Activated CD4-positive, alpha-beta T cell treated with anti-CD3 and anti-CD28 coated beads, Interleukin-2, amount 50 U/mL, for 1 hour (primary cell): ENCODE measurements at places on chromosomes 5 and 9.

GRCh38 chr5:76113103-76113502, 29.9 kb downstream of the SV2C start:
- DNase-seq = no peak

DNA sequence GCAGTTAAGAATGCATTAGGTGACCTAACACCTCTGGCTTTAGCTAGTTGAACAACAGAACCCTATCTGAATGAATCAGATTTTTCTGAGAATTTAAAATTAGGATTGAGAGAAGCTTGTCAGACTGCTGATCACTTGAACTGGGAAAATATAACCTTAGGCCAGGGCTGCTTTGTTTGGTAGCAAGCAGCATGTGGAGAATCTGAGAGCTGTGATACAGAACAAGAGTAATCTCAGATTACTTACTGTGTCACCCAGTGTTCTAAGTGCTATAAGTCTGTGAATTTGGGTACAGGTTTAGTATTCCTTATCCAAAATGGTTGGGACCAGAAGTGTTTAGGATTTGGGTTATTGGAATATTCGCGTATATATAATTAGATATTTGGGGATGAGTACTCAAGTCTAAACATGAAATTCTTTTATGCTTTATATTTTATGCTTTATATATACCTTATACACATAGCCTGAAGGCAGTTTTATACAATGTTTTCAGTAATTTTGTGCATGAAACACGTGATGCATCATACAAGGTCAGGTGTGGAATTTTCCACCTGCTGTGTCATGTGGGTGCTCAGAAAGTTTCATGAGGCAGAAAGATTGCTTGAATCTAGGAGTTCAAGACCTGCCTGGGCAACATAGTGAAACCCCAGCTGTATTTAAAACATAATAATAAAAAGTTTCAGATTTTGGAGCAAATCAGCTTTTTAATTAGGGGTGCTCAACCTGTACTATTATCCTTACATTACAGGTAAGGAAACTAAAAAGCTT, 8.3 kb upstream of the CHD1 start:
- DNase-seq = no peak

- DNase-seq = no peak
These were observed 169.1 kb downstream of the CSNK1G3 start for GRCh38 chr5:123681061-123681460.

DNA sequence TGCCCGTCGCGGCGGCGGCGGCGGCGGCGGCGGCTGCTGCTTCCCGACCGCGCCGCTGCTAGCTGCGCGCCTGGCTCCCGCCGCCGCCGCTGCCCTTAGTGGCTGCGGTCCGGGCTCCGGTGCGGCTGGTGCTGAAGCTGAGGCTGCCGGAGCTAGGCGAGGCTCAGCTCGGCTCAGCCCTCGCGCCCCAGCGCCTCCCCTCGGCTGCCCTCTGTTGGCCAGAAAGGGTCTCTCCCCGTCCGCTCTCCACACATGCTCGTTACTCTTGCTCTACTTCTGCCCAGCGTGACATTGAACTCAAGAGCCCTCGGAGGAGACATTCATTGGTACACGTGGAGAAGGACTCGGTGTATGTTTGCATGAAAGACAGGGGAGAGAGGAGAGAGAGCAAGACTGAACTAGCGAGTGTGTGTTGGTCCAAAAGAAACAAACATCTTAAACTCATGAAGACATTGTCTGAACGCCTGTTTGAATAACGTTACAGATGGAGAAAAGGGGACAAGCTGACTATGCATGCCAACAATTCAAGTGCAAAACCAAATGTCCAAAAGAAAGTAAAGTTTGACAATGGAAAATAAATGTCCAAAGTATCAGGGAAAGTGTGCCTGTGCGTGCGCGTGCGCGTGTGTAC, at the start of gene HCN1:
Gene HCN1 (minus strand): TSS at position 175 of the 631 bp plus-strand sequence.
- no peak for DNase-seq
